ENCODE measurements at places on chromosomes 1 and 21.

DNA sequence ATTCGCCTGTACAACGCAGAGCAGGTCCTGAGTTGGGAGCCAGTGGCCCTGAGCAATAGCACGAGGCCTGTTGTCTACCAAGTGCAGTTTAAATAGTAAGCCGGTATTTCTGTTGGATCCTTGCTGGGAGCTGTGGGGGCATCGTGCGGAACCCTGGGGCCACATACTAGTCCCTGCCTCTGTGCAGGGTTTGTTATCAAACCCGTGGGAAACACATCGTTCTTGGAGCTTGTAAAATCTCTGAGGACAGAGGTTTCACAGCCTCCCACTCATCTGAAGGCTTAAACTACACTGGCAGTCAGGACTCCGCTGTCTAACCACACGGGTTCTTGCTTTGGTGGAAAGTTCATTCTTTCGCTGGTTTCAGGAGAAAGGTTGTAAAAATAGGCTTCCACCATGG lies 11.7 kb downstream of the IFNGR2 start:
- DNase-seq = no peak

- DNase-seq = no peak
Measured at GRCh38 chr1:1302006-1302430, 5.7 kb downstream of the ACAP3 start.

DNA sequence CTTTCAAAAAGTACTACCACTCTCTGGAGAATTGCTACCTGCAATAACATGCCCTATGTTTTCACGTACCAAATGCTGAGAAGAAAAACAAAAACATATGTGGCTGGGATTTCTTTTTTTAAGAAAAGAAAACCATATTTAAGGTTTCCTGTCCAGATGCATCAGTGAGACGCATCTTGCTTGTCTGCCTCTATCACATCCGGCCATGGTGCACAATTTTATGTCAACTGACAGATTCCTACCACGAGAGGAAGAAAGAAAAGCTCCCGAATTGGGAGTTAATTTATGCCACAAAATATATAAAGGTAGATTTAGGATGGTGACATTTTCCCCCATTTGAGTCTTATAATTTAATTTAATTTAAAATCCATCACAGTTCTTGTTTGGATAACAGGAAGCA lies 62.3 kb upstream of the COL24A1 start:
- DNase-seq = no peak

DNA sequence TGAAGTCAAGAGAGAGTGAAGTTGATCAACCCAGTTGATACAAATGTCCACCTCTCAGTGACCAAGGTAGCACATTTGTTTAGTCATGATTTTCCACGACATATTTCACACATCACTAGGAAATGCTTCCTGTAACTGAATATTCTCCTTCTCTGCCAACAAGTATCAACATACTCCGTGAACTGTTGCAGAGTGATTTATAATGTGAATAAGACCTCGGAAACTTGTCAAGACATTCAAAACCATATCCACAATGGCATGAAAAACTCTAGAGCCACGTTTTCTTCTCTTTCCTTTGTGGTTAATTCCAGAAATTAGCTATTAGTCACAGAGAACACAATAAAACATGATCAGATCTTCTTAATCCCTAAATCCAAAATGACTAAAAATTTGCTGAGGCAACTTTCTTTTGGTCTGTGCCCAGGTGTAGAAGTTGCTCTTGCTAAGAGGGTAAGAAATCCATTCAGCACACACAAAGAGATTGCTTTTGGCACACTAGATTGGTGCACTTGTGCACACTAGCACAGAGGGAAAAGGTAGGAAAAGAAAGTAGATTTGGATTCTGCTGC lies 244.3 kb upstream of the NRIP1 start:
- DNase-seq = no peak

GRCh38 chr1:175015243-175015642 lies 8.0 kb downstream of the MRPS14 start:
- DNase-seq = peak; percentile 89

DNA sequence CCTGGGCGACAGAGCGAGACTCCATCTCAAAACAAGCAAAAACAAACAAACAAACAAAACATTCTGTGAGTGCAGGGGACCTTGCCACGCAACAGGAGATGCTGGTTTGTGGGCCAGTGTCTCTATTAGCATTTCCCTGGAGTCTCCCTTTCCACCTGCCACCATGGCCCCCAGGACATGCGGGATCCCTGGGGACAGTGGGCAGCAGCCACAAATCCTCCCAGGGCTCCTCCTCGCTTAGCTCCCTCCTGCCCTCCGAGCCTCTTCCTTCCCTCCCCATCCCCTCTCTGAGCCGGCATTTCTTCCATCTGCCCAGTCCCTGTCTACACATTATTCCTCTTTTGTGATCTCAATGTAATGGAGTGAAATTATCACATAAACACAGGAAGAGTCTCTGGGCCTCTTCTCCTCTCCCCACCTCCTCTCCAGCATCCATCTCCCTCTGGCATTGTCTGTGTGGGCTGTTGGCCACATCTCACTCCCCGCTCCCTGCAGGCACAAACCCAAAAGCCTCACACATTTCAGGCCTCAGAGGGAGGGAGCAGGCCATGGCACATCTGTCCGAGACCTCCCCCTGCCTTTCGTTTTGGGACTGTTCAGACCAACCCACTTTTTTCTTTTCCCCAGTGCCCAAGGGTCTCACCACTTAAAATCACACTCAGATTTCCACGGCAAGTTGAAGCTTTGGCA lies 144.3 kb downstream of the MIS18A start:
- no peak for DNase-seq

GRCh38 chr1:25243907-25244306 lies 3.3 kb downstream of the RSRP1 start:
- DNase-seq = no peak

DNA sequence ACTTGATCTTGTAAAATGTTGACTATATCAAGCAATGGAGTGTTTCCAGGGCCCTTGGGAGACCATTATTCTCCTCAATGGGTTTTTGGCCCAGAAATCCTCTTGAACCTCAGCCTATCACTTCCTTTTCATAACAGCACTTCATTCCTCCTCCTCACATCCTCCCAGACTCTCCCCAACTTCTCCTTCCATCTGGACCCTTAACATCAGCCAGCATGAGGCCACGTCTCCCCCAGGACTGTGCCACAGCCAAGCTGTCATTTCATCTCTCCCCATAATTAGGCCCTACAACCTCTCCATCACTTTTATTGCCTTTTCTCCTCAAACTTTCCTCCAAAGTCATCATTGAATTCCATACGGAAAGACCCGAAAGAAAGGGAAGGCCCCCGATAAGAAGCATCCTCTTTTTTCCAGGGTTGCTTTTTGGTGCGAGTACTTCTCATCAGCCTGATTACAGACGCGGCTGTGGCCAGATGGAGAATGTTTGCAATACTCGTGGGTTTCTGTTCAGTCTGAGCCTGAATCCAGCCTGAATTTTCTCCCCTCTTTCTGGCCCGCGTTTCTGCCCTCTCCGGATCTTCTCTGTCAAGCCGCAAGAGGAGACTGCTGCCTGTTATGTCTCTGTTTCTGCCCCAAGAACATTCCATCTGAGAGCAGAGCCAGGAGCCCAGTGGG lies 52.7 kb upstream of the SLC25A33 start:
- no peak for DNase-seq

DNA sequence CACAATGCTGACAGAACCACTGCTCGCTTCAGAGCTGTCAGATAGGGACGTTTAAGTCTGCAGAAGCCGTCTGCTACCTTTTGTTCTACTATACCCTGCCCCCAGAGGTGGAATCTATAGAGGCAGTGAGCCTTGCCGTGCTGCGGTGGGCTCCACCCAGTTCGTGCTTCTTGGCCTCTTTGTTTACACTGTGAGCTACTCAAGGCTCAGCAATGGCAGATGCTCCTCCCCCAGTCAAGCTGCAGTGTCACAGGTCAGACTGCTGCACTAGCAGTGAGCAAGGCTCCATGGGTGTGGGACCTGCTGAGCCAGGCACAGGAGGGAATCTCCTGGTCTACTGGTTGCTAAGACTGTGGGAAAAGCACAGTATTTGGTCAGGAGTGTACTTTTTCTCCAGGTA lies 47.1 kb downstream of the LEPR start:
- DNase-seq = peak; percentile 34

GRCh38 chr1:81254560-81254959 lies 546.2 kb upstream of the ADGRL2 start:
- DNase-seq = no peak

GRCh38 chr1:48576565-48576964 lies 104.6 kb upstream of the SPATA6 start:
- no peak for DNase-seq

- DNase-seq = no peak
Measured at GRCh38 chr21:42455196-42455595, 40.8 kb downstream of the RSPH1 start.

DNA sequence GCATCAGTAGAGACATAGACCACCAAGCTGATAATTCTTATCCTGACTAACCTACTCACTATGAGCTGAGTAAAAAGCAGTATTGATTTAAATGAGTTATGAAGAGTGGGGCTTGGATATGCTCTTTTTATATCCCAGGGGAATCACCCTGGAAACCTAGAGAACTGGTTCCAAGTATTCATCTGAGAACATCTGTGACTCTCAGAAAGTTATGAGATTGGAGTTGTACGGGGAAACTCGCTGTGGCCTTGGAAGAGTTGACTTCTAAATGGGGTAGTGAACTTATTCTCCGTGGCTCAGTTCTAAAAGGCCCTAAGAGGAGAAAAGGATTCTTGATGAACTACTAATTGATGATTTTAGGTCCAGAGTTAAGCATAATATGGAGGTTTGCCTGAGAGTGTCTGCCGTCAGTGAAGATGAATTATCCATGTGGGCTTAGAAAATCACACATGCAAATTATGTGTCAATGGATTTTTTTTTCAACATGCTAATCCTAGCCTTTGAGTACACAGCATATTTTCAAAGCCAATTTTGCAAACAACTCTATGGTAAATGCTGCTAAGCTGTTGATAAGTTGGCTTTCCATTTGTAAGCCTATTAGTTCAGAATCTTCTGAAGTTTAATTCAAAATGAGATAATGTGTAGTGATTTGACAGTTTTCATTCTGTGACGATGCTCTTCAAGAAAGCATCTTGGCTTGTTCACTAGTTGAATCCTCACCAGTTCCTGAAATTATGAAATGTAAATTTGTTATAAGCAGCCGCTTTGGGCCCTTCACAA lies 122.7 kb downstream of the FGGY start:
- no peak for DNase-seq

DNA sequence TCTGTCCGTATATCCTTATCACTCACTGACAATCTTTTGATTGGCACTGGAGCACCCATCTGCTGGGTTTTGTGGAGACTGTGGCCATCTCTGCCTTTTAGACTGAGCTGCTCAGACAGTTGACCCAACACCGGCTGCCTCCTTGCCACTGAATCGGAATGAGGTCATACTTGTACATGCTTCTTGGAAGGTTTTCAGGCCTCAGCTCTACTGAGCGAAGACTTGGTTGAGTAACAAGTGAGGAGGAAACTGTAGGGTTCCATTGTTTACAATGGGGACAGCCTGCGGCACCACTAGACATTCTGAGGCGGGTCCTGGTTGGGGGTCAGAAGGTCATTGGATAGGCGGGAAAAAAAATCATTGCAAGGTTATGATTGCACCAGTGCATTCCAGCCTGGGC lies 320.3 kb downstream of the KIF26B start:
- peak; percentile 66 for DNase-seq

DNA sequence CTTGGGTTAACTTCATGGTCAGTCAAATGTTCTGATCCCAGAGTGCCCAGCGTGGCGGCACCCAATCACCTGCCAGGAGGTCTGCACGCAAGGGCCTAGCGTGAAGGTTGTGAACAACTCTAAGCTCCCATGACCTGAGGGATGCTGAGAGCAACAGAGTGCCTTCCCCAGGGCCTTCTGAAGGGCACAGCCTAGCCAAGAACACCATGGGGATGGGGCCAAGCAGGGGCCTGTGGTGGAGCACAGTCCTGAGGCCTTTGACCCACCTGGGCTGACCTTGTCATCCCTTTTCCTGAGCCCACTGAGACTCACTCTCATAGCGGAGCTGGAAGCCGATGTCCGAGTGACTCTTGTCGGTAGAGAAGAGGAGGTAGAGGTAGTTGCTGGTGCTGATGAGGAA lies 138.8 kb upstream of the HMGB4 start:
- no peak for DNase-seq

DNA sequence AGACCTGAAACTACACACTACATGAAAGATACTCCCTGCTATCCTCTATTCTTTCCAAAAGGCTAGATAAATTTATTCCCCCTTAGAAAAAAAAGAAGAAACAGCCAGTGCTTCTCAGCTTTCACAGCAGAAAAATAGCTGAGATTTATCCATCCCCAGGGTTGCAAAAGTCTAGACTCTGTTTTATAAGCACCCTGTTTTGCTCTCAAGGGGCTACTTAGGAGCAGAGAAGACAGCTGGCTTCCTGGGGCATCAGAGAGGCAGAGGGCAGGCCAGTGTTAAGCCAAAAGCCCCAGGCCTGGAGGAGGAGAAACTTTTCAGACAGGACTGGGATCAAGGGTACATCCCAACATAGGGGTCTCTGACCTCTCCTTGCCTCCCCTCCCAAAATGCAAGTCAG lies 3.9 kb downstream of the LAMB3 start:
- no peak for DNase-seq

GRCh38 chr1:100316622-100317021 lies 35.7 kb upstream of the CDC14A start:
- no peak for DNase-seq

DNA sequence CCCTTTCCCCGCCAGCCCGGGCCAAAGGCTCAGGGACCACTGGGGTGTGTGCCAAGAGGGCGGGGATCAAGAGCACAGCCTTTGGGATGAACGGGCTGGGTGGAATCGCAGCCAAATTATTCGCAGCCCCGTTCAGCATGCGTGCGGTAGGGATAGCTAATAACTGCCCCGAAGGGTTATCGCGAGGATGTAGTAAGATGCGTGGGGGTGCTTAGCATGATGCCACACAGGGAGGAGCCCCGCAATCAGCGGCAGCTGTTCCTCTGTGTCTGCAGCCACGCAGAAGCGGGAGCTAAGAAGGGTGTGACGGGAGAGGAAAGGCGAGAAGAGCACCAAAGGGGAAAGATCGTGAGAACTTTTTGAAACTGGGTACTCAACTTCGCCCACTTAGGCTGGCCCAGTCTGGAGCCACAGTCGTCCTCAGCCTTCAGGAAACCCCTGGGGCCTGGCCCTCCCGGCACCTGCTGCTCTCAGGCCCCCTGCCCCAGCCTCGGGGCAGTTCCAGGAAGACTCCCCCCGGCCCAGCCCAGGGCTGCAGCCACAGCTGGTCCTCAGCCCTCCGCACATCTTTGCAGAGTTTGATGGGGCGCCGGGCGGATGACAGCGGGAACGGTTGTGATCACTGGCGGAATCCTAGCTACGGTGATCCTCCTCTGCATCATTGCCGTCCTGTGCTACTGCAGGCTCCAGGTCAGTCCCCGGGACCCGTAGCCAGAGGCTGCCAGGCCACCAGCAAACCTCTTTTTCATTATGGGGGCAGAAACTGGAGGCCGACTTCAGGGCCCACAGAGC lies 64.9 kb downstream of the TOR1AIP2 start:
- no peak for DNase-seq

GRCh38 chr1:43978551-43979260 lies at the start of gene B4GALT2:
B4GALT2 (plus strand) TSS chr1:43979210; CDS start chr1:43981161, 1,951 bp downstream.
- peak; percentile 46 for DNase-seq

DNA sequence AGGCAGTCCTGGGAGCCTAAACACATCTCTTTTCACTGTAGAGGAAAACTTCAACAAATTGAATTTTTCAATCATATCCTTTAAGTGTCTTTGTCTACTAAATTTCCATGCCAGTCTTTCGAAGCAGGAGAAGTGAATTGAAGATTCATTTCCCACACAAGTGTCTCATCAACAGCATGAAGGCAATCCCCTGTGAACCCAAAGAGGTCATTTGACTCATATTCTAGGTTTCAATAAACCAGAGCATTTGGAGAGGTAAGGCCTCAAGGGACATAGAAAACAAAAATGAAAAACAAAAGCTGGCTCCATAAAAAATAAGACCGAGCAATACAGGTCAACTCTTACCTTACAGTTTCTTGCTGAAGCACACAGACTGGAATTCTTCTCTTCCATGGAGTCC lies 94.1 kb upstream of the ATP1B1 start:
- no peak for DNase-seq

- DNase-seq = no peak
Measured at GRCh38 chr21:28393279-28393678, 599.4 kb downstream of the LTN1 start.
